Mesenteric fat pad (tissue), 1 donor: ENCODE measurements at places on chromosomes 11 and 22. TPM values are rescaled to one million over a fixed set of nuclear protein-coding genes. Genes with fewer than 3 reads are reported as not detected.

PTGDR2 gene
- 0.19 TPM for total RNA-seq

GLYAT gene
- 6.4 TPM for total RNA-seq

OR51B2 gene
- not detected for total RNA-seq

CCDC81 gene
- 0.64 TPM for total RNA-seq
